ENCODE measurements at places on chromosomes 13 and 19. TPM values are rescaled to one million over a fixed set of nuclear protein-coding genes. Genes with fewer than 3 reads are reported as not detected.

Gene PDE4C
- total RNA-seq, result 1.1 TPM

Gene DENND1C
- 14.9 TPM for total RNA-seq

Gene CYP4F8
- not detected for total RNA-seq

- H3K27me3 ChIP-seq, result no peaks in the 10 kb centered on the region
- H3K4me3 ChIP-seq, result no peak overlapping the region
- H3K4me1 ChIP-seq, result no peaks in the 10 kb centered on the region
- no peak for DNase-seq
- H3K27ac ChIP-seq, result no peak overlapping the region
Measured at GRCh38 chr13:30807392-30807791, 72.0 kb downstream of the ALOX5AP start.

- no peak overlapping the region for H3K4me3 ChIP-seq
- no peaks in the 10 kb centered on the region for H3K36me3 ChIP-seq
- no peaks in the 10 kb centered on the region for H3K27me3 ChIP-seq
Measured at GRCh38 chr13:111423168-111423785, 102.8 kb downstream of the TEX29 start.

- H3K4me1 ChIP-seq, result no peaks in the 10 kb centered on the region
- no peak overlapping the region for H3K27ac ChIP-seq
- no peak for DNase-seq
- no peaks in the 10 kb centered on the region for H3K36me3 ChIP-seq
Measured at GRCh38 chr13:63208826-63209225, 1793.2 kb upstream of the PCDH20 start.

GRCh38 chr13:43405457-43405856 is 381.3 kb downstream of the ENOX1 start:
- H3K27ac ChIP-seq, result no peak overlapping the region
- H3K4me3 ChIP-seq, result no peak overlapping the region
- H3K36me3 ChIP-seq, result no peaks in the 10 kb centered on the region
- no peak for DNase-seq
- peaks cover 4% of the 10 kb centered on the region for H3K27me3 ChIP-seq

DNA sequence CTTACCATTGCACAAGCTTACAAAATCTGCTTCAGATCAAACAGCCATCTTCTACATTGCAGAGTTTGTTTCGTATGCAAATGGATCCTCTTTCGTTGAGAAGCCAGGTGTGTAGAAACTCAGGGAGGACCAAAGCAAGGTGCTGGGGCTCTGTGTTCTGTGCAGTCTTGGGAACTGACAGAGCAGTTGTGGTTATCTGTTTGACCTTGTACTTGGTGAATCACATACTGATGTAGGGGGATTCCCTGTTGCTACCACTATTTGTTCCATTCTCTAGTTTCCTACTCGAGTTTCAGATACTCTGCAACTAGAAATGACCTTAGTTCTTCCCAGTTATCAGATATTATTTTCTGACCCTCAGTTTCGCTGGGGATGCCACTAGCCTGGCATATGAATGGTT is 95.2 kb upstream of the CLDN10 start:
- H3K4me3 ChIP-seq, result no peak overlapping the region
- H3K27ac ChIP-seq, result no peak overlapping the region
- no peaks in the 10 kb centered on the region for H3K27me3 ChIP-seq
- H3K36me3 ChIP-seq, result no peaks in the 10 kb centered on the region
- H3K4me1 ChIP-seq, result no peaks in the 10 kb centered on the region

DNA sequence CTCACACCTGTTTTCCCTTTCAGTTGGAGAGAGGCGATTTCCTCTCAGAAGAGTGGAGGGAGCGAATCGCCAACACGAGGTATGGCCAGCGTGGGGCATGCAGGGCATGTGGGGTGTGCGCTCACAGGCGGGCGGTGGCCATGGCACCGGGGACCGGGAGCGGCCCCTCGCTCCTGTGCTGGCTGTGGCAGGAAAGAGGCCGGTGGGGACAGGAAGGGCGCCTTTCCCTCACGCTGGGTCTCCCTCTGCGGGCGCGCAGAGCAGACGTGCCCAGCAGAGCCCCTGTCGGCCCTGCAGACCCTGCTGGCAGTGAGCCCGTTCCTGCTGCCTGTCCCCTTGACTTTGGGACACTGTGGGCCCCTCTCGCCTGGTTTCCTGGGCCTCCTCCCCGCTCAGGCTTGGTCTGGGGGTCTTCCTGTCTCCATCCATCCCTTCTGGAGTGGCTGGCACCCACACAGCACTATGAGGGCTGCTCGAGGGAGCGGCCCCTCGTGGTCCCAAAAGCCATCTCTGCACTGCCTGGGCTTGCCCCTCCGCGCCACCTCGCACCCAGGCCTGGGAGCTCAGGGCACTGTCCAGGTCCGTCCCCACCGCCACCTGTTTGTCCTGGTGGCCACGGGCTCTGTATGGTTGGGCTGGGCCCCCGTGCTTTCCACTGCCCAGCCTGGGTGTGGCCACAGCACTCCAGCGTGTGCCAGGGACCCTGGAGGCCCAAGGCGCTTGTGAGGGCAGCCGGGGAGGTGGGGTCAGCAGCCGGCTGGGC is 36.1 kb downstream of the PLEKHJ1 start:
- no peak for DNase-seq
- H3K4me3 ChIP-seq, result no peak overlapping the region
- H3K27ac ChIP-seq, result peak overlapping the region; percentile 72
- peaks cover 16% of the 10 kb centered on the region for H3K36me3 ChIP-seq
- no peaks in the 10 kb centered on the region for H3K27me3 ChIP-seq

DNA sequence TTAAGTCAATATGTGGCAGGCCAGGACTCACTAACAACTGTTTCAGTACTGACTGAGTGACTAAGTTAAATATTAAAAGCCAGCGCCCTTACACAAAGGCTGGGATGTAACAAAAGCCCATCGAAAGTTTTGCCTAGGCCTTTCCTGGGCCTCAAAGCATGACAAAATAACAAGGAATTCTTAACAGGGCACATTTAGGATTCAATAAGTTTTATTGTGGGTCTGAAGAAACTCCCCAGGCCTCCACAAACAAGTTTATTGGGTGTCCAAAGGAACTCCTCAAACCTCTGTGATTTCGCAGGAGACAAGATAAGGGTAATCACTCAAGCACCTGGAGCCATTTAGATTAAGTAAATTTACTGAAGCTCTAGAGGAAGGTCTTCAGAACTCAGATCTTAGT is 130.7 kb upstream of the SGCG start:
- H3K4me1 ChIP-seq, result no peaks in the 10 kb centered on the region
- no peaks in the 10 kb centered on the region for H3K27me3 ChIP-seq
- no peaks in the 10 kb centered on the region for H3K36me3 ChIP-seq
- no peak for DNase-seq
- no peak overlapping the region for H3K27ac ChIP-seq

GRCh38 chr19:43774103-43774939 is 6.5 kb downstream of the KCNN4 start:
- peak overlapping the region; percentile 66 for H3K4me3 ChIP-seq
- H3K27me3 ChIP-seq, result peaks cover 49% of the 10 kb centered on the region
- H3K27ac ChIP-seq, result no peak overlapping the region
- no peaks in the 10 kb centered on the region for H3K36me3 ChIP-seq

GRCh38 chr19:35901854-35902661 is at the start of gene HCST:
Gene HCST (plus strand): TSS chr19:35902529. CDS start chr19:35902594, 65 bp downstream.
- no peak for DNase-seq
- H3K36me3 ChIP-seq, result peaks cover 14% of the 10 kb centered on the region
- H3K27ac ChIP-seq, result no peak within 1 kb of the TSS
- H3K4me3 ChIP-seq, result peak within 1 kb of the TSS; percentile 60
- no peaks in the 10 kb centered on the region for H3K27me3 ChIP-seq
- H3K4me1 ChIP-seq, result peaks cover 3% of the 10 kb centered on the region

DNA sequence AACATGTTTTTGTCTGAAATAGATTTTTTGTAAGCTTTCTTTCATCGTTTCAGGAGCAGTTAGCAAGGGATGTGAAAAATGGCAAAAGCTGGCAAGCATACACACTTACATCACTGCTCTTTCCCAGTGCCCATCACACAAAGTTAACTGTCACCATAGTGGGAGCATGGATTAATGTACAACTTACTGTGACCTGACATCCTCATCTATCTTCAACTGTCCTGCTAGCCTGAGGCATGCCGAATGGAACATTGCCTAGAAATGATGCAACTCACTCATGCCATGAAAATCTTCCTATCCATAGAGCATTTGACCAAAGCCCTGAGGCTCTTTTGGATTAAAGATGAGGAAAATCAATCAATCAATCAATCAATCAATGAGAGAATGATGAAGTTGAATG is 491.7 kb upstream of the SLC10A2 start:
- H3K36me3 ChIP-seq, result no peaks in the 10 kb centered on the region
- no peak overlapping the region for H3K4me3 ChIP-seq
- no peak for DNase-seq
- H3K27me3 ChIP-seq, result no peaks in the 10 kb centered on the region

DNA sequence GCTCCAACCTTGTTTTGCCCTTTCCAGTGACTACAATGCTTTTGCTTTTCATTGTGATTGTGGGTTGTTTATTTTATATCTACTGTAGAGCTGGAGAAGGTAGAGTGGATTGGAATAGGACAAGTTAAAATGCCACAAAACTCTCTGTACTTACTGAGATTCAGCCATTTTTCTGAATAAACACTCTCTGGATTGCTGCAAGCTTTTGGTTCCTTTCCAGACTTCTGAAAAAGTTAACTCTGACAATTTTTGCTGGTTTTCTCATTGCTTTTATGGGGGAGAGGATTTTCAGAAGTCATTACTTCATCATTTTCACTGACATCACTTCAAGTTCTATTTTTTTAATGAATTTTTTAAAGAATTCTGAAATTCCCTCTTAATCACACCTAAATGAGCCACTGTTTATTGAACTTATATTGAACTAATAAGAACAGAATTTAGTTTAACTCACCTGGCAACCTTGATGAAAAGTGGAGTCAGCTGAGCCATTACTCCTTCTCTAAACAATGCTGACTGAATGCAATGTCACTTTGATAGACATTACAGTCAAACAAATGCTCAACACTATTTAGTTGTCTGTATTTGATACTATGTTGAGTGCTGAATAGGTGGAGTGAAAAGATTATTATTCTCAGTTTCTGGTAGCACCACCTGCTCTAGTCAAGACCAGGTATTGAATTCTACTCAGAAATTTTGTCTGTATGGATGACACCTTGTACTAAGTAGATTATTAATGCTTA is 303.5 kb downstream of the DLEU7 start:
- no peaks in the 10 kb centered on the region for H3K27me3 ChIP-seq
- no peak overlapping the region for H3K27ac ChIP-seq
- no peaks in the 10 kb centered on the region for H3K36me3 ChIP-seq
- no peak for DNase-seq

GRCh38 chr19:40116075-40116474 is 25.3 kb upstream of the ZNF780A start:
- no peak for DNase-seq
- no peaks in the 10 kb centered on the region for H3K27me3 ChIP-seq
- H3K27ac ChIP-seq, result no peak overlapping the region
- no peak overlapping the region for H3K4me3 ChIP-seq
- no peaks in the 10 kb centered on the region for H3K36me3 ChIP-seq

DNA sequence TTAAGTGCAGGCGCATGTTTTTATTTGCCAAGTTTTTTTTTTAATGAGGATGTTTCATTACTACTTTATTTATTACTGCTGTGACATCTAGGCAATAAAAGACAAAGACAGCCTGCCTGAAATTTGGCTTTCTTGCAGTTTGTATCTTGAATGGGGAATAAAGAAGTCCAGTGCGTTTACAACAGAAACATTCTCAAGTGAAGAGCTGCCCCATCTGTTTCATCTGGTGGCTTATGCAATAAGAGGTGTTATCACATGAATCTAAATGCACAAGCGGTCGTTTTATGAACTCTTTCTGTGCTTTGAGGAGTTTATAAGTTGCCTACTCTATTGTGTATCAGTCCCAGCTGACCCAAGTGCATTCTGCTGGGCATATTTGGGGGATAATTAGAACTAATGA is 12.6 kb upstream of the MAB21L1 start:
- H3K27me3 ChIP-seq, result no peaks in the 10 kb centered on the region
- no peak overlapping the region for H3K27ac ChIP-seq
- H3K36me3 ChIP-seq, result no peaks in the 10 kb centered on the region
- no peaks in the 10 kb centered on the region for H3K4me1 ChIP-seq
